Astrocyte of the hippocampus (primary cell): ENCODE measurements at places on chromosomes 2 and 18.

DNA sequence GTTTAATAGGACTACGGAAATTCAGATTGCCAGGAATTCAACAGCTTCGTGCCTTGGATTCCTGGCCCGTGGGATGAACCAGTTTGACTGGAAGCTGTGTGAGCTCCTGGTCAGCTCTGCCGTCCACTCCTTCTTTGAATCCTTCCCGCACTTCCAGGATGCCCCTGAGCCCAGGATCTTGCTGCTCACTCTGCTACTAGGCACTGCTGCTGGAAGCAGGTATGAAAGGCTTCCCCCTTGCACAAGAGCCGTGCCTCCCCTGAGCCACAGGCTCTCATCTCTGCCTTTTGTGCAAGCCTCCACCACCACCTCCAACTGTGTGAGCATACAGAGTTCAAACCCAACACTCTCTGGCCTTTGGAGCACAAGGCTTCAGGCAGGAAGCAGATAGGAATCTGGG, 34.9 kb downstream of the EN1 start:
- no peak for DNase-seq

DNA sequence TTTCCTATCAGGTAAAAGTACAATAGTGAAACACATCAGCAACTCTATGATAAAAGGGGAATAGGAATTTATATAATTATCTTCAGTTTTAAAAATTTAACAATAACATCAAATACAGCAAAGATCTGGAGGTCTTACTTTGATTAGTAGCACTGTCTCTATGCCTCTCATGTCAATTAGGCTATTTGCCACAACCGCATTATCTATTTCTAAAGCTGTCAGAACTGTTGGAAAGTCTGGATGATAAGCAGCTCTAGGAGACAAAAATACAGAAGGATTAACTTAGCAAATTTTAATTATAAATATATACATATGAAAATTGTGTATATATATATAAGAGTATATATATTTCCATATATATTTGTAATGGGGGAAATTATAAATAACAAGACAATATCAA, 45.1 kb downstream of the SMC6 start:
- no peak for DNase-seq

- no peak for DNase-seq
These were observed 199.7 kb downstream of the PIEZO2 start for GRCh38 chr18:10949655-10950054.

GRCh38 chr18:629269-630150, 27.9 kb upstream of the TYMS start:
- DNase-seq: no peak

DNA sequence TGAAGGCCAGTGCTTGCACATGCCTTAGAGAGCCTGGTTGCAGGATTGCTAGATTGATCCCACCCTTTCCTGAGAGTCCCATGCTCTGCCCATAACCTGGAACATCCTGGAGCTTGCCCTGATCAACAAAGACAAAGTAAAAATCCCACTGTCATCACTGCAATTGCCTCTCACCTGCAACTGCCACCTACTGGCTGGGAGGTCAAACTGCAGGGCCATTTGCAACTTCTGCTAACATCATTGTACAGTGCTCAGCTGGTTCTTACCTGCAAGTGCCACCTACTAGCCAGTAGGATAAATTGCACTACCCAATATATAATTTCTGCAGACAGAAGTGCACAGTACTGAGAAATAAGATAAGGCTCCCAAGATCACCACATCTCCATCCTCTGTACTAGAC, 947.5 kb downstream of the CPS1 start:
- DNase-seq: no peak

GRCh38 chr2:43481927-43482542, 113.8 kb downstream of the THADA start:
- no peak for DNase-seq

- no peak for DNase-seq
These were observed 312.7 kb downstream of the CELF4 start for GRCh38 chr18:37252854-37253393.

DNA sequence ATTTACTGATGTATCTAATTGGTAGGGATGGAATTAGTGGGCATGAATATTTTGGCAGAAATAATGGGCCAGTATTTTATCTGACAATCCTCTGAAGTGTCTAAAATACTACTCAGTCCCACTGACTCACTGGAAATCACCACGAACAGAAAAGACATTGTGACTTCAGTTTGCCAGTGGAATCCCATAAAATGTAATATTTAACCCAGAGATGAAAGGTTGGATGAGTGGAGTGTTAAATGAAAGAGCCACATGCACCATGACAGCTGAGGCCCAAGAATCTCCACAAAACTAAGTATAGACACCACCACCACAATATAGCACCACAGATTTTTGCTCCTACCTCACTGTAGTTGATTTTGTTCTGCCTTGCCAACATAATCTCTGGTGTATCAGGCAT, 103.9 kb downstream of the NEB start:
- no peak for DNase-seq

- no peak for DNase-seq
These were observed 252.4 kb upstream of the SALL3 start for GRCh38 chr18:78727057-78727739.

DNA sequence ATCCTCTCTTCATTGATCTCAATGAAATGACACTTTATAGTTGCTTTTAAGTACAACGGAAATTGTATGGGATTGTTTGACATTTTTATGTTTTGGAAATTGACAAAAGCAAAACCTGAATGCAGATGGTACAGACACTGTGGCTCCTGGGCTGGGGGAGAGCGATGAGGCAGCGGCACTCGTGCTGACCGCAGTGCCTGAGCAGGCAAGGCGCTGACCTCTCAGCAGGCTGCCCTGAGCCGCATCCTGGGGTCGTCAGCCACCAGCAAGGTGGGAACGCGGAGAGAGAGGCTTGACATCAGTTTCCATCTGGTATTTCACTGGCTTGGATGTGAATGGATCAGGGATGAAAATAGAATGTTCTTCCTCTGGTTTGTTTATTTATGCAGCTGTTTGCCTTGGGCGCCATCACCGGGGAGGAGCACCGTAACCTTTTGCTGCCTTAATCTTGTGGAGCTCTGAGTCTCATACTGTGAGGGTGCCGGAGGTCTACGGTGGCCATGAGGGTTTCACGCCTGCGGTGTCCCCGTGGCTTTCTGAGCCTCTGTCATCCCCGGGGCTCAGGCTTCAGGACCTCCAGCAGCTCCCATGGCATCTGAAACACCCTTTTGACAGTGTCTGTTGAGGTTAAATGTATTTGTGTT, 94.8 kb upstream of the TPO start:
- DNase-seq: no peak

GRCh38 chr2:118177318-118177717, 89.0 kb downstream of the INSIG2 start:
- no peak for DNase-seq

GRCh38 chr2:105447476-105447875, 48.6 kb upstream of the FHL2 start:
- DNase-seq: no peak

DNA sequence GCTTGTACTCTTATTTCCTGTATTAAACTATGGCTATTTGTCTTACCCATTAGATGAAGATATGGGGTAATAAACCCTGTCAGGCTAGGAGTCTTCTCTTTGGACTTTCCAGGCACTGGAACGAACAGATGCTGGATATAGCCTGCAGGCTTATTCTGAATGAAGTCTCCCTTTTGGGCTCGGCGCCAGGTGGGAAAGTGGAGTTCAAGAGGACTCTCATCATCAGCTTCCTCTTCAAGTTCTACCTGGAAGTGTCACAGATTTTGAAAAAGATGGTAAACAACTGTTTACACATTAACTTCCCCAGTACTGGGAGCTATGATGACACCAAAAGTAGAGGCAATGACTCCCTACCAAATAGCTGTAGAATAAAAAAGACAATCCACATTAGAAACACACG, 27.9 kb downstream of the AOX1 start:
- DNase-seq: no peak

- no peak for DNase-seq
These were observed 179.9 kb downstream of the RPIA start for GRCh38 chr2:88871336-88871735.

DNA sequence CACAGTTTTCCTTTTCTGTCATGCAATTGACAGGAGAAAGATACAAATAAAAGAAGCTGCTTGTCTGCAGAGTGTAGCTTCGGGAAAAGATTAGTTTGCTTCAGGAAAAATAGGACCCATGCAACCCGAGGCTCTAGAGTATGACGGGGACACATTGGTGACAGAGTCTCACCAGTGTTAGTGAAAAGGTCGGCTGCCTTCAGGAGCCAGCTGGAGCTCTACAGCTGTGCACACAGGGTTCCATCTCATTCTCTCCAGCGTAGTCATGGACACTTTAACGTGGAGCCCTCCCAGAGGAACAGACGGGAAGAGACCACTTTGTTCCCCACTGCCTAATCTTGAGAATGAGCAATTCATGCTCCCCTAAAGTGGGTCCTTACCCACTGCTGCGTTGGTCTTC, 42.9 kb downstream of the FECH start:
- DNase-seq: no peak

DNA sequence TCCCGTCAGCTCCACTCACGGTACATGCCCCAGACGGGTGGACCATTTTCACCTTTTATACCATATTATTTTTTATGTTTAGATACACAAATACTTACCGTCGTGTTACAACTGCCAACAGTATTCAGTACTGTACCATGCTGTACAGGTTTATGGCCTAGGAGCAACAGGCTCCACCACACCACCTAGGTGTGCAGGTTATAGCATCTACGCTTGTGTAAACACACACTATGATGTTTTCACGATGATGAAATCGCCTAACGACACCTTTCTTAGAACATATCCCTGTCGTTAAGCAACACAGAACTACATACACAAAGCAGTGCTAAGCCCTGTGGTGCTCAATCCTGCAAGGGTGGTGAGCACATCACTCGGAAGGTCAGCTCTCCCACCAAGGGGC, 24.5 kb downstream of the NDUFA10 start:
- DNase-seq: no peak

- DNase-seq: no peak
These were observed 130.6 kb upstream of the OTX1 start for GRCh38 chr2:62920070-62920469.

DNA sequence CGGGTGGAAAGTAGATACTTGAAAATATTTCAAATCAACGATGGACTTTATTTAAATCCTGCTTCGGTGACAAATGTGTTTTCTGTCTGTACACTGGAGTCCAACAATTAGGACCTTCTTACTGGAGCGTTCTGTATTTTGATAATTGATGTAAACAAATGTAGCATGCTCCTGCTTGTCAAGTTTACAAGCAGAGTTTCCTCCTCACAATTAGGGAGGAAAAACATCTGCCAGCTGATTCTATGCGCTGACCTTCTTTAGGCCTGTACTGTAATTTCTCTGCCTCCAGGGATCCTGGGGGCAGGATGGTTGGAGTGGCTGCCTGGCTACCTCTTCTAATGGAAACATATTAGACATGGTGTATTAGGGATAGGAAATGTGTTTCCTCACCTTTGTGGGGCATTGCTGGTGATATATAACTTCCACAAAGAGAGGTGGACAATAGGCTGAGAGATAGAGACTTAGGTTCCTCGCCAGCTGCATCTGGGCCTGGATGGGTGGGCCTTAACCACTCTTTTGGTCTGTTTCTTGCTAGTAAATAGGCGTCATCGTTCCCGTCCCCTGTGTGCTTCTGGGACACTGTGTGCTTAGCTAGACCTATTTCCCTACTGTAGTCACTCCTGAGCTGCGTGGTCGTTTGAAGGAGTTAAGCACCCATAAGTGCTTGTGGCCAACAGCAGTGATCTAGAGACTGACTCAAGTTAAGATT, 19.3 kb downstream of the GATA6 start:
- no peak for DNase-seq
